ENCODE measurements at places on chromosomes 12 and 14.

DNA sequence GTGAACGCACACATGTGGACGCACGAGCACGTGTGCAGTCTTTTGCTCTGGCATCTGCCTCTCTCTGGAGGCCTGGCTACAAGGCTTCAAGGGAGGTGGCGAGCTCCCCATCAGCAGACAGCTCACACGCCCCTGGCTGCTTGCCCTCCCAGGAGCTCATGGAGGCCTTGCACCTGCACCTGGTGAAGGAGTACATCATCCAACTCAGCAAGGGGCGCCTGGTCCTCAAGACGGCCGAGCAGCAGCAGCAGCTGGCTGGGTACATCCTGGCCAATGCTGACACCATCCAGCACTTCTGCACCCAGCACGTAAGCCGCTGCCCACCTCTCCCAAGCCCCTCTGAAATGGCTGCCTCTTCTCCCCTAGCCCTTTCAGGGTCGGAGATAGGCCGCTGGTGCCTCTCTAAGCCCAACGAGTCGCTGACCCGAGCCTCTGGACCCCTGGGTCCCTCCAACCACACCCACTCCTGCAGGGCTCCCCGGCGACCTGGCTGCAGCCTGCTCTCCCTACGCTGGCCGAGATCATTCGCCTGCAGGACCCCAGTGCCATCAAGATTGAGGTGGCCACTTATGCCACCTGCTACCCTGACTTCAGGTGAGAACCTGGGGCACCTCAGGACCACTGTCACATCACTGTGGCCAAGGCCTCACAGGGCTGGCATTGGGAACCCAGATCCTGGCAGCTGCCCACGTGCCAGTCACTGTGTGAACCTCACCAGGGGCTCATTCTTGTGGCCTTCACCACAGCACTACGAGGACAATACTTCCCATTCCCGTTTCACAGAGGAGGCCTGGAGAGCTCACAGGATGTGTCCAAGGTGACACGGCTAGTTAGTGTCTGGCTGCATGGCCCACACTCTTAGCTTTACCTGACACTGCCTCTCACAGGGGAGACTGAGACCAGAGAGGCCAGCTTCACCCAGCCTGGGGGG lies 10.2 kb downstream of the TNFAIP2 start:
- DNase-seq = no peak

DNA sequence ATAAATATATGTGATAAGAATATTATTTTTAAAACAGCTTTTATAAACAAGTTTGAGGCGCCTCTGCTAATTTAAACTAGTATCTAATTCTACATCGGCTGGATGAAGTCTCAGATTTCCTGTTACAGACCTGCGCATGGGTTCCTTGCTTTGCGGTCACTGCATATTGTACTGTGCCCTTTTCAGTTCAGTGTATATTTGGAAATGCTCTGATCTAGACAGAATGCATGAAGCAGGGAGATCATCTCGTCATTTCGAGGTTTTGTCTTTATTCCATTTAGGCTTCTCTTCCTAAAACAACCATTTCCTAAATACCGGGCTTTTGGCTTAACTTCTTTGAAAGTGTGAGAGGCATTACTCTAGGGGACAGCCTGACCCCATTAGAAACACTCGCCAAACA lies 25.6 kb downstream of the CRACR2A start:
- DNase-seq = no peak

DNA sequence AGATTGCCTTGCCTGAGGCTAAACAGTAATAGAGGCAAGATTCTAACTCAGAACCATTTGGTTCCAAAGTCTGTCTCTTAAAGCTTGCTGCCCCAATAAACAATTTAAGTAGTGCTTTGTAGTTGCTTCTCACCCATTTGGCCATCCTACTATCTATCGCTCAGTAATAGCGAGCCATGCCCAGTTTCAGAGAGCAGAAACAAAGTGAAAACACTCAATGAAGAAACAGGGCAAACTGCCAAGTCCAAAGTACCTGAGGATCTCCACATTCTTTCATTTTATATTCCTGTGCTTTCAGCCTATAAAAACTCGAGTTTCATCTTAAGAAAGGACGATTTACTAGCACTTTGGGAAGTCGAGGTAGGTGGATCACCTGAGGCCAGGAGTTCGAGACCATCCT lies 103.3 kb upstream of the BBS10 start:
- DNase-seq = no peak

GRCh38 chr14:24990050-24990449 lies 59.9 kb downstream of the STXBP6 start:
- no peak for DNase-seq

GRCh38 chr12:57750561-57751431 lies 1.3 kb downstream of the CDK4 start:
- no peak for DNase-seq

DNA sequence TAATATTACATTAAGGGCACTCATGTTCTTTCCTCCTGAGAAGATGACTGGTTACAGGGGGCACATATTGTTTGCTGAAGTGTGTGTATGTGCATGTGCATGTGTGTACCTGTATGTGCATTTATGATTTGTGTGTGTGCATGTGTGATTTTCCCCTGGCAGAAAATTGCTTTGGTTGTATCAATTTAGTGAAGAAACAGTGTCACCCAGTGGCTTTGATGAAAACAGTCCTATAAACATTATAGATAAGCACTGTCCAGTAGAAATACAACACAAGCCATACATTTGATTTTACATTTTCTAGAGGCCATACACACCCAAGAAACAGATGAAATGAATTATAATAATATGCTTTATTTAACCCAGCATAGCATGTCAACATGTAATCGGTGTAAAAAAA lies 8.6 kb downstream of the PDE3A start:
- no peak for DNase-seq

GRCh38 chr14:29486132-29486531 lies 441.5 kb downstream of the PRKD1 start:
- no peak for DNase-seq

DNA sequence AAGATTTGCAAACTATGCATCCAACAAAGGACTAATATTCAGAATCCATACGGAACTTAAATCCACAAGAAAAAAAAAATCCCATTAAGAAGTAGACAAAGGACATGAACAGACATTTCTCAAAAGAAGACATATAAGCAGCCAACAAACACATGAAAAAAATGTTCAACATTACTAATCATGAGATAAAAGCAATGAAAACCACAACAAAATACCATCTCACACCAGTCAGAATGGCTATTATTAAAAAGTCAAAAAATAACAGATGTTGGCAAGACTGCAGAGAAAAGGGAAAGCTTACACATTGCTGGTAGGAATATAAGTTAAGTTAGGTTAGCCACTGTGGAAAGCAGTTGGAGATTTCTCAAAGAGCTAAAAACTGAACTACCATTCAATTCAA lies 16.2 kb downstream of the CDK17 start:
- DNase-seq = no peak

DNA sequence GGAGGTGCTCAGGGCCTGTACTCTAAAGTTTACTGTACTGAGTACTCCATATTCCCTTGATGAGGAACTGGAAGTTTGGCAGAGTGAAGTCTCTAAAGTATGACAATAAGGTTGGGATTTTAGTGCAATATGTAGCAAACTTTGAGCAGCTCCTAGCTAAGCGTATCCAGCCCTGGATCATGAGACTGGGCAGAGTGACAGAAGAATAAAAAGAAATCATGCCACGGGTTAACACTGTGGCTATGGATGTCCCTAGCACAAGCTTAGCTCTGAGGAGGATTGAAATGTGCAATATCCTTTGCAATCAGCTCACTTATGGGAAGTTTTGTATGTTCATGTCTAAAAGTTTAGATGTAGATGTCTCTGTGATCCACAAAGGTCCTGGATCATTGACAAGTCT lies 114.1 kb downstream of the SMOC1 start:
- DNase-seq = no peak

- DNase-seq = no peak
Observed at GRCh38 chr14:91342206-91342760, 75.3 kb downstream of the CCDC88C start.

GRCh38 chr14:70032447-70032846 lies 153.2 kb downstream of the SMOC1 start:
- DNase-seq = no peak

DNA sequence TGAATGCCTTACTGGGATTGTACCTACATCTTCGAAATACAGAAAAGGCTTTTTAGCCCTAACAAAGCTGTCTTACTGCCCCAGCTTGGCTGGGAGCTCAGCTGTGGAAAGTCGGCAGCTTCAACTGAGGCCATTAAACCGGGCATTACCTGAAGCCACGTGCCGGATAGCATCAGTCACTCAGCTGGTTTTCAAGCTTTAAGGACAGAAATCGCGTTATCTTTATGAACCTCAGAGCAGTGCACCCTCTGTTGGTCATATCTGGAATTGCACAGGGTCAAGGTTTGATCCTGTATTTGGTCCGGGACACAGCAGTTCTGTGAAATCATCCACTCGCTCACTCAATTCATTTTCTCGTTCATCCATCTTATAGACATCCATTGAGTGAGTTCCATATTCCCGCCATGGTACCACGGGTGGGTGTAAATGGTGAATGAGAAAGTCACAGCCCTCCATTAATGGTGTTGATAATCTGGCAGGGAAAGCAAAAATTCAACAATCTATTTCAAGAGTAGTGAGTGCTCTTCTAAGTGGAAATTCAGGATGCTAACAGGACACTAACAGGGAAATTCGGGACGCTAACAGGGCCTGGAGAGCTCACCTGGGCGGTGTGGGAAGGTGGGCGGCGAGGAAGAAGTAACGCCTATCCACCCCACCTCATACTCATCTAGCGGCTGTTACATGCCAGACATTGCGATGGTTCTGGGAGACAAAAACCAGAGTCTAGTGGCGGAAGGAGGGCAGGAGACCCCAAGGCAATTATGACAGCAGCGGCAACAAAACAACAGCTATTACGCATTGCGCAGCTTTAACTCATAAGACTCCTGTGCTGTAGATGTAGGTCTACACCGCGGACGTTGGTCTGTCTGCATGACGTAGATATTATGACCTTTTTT lies 60.6 kb upstream of the TCL1A start:
- DNase-seq = peak; percentile 41

DNA sequence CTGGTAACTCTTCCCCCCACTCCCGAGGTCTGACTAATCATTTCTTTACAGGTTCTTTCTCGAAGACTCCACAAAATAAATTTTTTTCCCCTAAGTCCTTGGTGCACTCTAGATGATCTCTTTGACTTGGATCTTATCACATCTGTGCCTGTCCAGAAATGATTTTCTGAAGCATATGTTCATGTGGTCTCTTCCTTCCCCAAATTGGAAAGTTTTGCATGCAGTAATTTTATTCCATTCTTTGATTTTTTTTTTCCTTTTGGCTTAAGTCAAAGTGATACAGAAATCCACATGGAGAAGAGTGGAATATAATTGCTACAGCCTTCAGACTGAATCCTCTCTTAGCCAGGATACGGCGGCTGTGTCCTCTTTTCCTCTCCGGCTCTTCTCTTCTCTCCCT lies 213.3 kb downstream of the BMP4 start:
- no peak for DNase-seq

GRCh38 chr12:15932327-15932726 lies 21.2 kb downstream of the DERA start:
- DNase-seq = no peak

GRCh38 chr12:40202095-40203059 lies 22.4 kb upstream of the LRRK2 start:
- DNase-seq = no peak

DNA sequence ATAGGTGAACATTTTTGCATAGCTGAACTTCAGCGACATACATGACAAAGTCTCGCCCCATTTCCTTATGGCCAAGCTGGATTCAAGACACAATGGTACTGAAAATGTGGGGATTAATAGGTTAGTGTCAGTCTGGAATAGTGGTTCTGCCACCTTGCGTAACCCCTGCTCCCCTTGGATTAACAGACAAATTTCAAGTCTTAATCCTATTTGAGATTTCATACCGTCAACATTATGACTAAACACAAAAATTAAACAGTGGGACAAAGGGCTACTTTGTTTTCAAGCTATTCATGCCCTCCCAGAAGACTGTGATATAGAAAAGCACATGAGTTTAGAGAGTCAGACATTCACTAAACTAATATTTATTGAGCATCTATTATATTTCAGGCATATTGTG lies 138.9 kb upstream of the HIF1A start:
- no peak for DNase-seq

DNA sequence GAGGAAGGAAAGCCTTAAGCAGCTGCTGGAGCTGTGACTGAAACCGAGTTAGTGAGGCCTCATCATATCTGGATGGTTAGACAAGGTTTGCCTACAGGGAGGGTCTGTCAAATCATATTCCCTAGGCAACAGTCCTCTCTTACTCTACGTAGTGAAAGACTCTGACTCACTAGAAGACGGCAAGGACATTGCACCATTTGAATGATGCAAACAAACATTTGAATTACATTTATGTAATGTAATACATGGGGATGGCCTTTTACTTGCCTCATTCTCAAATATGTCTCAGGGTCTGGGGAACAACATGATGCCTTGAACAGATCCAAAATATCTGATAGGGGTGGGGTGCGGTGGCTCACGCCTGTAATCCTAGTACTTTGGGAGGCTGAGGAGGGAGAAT lies 29.8 kb upstream of the STRAP start:
- DNase-seq = no peak

- DNase-seq = no peak
Observed at GRCh38 chr12:76786986-76787385, 23.1 kb downstream of the ZDHHC17 start.

GRCh38 chr12:112299704-112300103 lies 82.5 kb downstream of the HECTD4 start:
- no peak for DNase-seq

GRCh38 chr12:67759829-67760228 lies 111.3 kb downstream of the DYRK2 start:
- no peak for DNase-seq

- DNase-seq = no peak
Observed at GRCh38 chr12:9856894-9857293, 12.3 kb downstream of the CLEC2B start.

DNA sequence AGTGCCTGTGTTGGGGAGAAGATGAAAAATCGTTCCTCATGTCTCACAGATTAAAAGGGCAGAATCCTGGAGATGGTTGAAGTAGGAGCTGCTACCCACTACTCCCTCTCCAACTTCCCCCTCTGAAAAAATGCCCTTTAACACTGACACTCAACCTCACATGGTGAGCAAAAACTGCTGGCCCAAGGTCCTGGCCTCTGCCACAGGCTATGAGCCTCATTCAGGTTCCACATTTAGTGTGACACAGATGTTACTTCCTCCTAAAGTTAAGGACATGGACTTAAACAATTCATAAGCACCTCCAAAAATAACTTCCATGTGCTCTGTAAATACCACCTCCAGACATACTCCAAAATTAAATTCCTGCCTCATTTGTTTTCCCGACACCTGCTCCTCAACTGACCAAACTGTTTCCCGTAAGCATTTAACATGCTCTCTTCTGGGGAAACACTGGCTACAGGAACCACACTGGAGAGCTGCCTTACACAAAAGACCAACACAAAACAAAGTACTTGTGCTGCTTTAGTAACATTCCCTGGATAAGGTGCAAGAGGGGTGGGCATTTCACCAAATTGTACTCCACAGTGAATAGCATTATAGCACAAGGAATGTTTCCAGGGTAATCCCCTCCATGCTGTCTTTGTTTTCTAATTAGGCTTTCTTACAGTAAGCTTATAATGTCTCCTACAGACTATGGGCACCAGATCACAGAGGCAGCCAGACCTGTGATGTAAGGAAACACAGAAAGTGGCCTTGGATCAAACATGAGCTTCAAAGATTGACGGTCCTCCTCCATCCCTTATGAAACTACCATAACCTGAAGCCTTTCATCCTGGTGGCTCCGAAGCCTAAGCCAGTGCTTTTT lies 57.0 kb downstream of the PHLDA1 start:
- DNase-seq = no peak

All from posterior cingulate gyrus (tissue), 11 donors.